ENCODE measurements at places on chromosomes 16 and 17.

- DNase-seq: no peak
Measured at GRCh38 chr17:49548506-49549310, 27.0 kb upstream of the NXPH3 start.

GRCh38 chr17:57234061-57234738 lies 22.1 kb upstream of the MSI2 start:
- DNase-seq: no peak

GRCh38 chr17:75439287-75439686 lies 17.1 kb upstream of the TMEM94 start:
- DNase-seq: no peak

DNA sequence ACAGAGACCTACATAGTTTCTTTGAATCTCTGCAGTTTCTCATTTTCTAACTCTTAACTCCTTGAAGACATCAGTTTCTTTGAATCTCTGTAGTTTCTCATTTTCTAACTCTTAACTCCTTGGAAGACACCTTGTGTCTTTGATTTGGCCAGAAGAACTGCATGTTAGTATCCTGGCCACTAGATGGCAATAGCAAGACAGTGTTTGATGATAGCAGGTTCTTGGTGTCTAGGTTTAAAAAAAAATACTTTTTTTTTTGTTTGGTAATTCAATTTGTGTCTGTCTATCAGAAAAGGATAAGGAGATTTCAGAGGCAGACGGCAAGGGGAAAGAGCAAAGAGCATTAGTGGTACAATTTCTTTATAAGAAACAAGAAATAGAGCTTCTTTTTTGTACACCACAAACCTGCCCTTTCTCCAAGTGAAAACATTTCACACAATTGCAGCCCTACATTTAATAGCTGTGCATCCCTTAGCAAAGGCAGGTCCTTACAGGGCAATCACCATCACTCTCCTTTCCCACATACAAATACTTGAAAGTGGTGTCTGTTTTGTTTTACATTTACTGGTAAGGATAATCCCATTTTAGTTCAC lies 1324.9 kb upstream of the CDH8 start:
- DNase-seq: no peak

GRCh38 chr17:45951941-45952340 lies 47.1 kb upstream of the STH start:
- DNase-seq: no peak

- no peak for DNase-seq
Measured at GRCh38 chr16:29877266-29877961, 14.4 kb upstream of the CDIPT start.

DNA sequence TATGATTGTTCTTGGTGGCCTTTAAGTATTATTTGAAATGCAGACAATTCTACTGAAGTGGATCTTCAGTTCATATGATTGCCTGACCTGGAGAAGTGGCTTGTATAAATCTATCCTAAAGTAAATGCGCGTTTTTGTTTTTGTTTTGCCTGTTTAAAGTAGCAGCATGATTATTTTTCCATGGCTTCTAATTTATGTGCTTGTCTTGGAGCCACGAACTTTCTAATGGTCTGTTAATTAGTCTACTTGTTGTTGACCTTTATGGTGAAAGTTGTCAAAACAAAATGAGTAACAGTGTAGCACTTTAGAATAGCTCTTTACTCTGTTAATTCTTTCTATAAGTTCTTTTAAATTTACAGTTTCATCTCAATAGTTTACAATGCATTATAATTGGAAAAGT lies 1.7 kb downstream of the PRKAR1A start:
- no peak for DNase-seq

DNA sequence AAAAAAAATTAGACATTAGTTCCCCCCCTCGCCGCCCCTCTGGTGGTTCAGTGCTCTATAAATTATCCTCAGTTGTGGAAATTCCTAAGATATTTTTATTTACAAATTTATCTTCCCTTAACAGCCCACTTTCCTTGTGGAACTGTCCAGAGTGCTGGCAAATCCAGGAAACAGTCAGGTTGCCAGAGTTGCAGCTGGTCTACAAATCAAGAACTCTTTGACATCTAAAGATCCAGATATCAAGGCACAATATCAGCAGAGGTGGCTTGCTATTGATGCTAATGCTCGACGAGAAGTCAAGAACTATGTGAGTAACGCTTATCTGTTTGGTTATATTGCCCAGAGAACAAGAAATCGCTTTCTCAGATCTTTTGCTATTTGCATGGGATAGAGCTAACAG lies 2.9 kb downstream of the KPNB1 start:
- DNase-seq: no peak

GRCh38 chr17:39174920-39175694 lies 9.1 kb upstream of the ARL5C start:
- DNase-seq: peak; percentile 52

DNA sequence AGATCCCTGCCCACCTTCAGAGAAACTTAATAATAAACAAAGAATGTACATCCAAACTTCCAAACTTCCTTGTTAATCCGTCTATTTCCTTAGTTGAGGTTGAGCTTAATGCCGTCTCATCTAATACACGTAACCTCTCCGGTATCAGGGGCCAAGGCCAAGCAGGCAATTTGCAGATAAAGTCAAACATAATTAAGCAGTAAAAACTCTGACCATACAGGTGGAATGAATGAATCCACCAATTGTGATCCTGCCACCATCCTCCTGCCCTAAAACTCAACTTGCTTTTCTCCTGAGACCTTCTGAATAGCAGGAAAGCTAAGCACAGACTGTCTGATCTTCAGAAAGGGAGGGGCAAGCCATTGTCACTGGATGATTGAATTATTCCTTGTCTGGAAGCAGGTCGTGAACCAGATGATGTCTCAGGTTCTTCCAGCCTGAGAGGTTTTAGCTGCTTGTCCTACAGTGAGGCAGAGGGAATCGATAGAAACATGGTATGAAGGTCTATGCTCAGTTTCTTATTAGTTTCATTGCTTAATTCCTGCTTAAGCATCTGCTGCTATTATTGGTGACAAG lies 1111.8 kb upstream of the EEF2KMT start:
- DNase-seq: no peak

GRCh38 chr16:23174622-23175021 lies 7.9 kb upstream of the SCNN1G start:
- no peak for DNase-seq

DNA sequence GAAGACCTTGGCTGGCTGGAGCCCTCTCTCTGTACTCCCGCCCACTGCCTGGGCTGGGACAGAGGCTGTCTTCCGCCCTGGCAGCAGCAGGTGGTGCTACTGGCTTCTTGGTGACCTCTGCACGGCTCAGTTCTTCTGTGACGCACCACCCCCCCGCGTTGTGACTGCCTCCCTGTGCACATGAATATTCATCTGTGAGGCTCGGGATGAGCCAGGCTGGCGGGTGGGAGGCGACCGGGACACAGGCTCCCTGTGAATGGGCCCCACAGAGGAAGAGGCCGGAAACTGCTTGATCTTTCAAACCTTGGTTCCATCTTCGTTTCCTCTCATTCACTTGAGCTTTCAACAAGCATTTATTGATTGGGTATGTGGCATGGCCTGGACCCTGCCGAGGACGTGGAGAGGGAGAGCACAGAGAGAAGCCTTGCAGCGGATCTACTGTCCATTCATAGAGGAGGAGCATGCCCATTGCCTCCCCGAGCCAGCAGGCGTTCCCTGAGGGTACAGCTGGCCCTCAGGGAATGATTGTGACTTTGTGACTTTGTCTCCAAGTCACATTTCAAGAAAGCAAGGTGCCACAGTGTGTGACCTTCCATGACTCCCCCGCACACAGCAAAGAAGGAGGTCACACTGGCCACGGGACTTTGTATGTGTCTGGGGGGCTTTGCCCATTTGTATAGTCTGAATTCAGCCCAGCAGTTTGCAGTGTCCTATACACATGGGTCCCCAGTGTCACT lies 45.0 kb downstream of the B9D1 start:
- DNase-seq: no peak

DNA sequence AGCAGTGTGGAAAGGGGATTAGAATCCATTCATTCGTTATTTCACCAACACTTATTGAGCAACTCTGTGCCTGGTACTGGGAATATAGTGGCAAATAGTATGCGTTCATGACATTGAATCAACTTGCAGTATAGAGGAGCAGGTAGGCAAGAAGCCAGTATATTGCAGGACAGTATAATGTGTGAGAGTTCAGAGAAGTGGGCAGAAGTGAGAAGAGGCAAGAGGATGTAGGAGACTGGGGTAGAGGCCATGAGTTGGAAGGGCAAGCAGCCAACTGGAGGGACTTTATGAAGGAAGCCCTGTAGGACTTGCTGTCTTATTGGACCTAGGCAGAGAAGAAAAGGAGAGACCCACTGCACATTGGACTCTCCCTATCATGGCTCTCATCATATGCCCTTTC lies 12.3 kb downstream of the HSD17B2 start:
- no peak for DNase-seq

GRCh38 chr17:8326511-8327302 lies 12.9 kb upstream of the ODF4 start:
- DNase-seq: peak; percentile 2

DNA sequence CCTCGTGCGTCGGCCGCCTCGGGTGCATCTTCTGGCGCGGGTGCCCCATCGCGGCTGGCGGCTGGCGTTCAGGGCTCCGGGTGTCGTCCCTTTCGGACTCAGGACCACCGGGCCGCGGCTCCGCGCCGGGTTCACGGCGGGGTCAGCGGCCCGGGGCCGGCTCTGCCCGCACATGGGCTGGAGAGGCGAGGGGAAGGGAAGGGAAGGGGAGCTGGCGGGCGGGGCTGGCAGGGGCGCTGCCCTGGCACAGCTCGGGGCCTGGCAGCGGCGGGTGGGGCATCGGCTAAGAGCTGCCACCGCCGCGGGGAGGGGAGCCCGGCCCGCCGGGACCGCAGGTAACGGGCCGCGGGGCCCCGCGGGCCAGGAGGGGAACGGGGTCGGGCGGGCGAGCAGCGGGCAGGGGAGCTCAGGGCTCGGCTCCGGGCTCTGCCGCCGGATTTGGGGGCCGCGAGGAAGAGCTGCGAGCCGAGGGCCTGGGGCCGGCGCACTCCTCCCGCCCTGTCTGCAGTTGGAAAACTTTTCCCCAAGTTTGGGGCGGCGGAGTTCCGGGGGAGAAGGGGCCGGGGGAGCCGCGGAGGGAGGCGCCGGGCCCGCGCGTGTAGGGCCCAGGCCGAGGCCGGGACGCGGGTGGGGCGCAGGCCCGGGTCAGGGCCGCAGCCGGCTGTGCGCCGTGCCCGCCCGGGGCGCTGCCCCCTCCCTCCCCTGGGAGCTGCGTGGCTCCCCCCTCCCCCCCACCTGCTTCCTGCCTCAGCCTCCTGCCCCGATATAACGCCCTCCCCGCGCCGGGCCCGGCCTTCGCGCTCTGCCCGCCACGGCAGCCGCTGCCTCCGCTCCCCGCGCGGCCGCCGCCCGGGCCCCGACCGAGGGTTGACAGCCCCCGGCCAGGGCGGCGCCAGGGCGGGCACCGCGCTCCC lies 646 bp downstream of the HIC1 start:
- no peak for DNase-seq

GRCh38 chr17:75380315-75380714 lies 25.2 kb downstream of the GRB2 start:
- no peak for DNase-seq

- DNase-seq: no peak
Measured at GRCh38 chr17:66715745-66716156, 119.2 kb upstream of the CACNG5 start.

DNA sequence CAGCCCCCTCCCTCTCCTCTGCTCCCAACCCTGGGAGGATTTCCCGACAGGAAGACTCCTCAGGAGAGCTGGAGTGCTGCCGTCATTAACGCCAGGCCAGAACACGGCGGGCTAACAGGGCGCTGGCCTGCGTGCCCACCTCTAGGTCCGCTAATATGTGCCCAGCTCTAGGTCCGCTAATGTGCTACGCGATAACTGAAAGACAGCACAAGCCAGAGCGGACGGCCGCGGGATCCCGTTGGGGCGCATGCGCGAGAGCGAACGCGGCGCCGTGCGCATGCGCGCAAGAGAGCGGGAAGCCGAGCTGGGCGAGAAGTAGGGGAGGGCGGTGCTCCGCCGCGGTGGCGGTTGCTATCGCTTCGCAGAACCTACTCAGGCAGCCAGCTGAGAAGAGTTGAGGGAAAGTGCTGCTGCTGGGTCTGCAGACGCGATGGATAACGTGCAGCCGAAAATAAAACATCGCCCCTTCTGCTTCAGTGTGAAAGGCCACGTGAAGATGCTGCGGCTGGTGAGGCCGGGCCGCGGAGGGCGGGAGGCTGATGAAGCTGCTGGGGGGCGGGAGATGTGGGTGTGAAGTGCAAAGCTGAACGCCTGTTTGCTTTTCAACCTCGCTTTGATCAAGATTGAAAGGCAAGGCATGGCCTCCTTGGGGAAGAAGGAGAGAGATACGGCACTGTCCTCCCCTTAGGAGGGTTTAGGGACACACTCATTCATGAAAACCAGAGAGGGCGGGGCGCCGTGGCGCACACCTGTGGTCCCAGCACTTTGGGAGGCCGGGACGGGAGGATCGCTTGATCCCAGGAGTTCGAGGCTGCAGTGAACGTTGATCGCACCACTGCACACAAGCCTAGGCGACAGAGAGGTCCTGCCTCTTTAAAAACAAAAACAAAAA lies at the start of gene CKLF:
TSS of gene CKLF (plus strand) at position 291 of the 892 bp plus-strand sequence. CDS start at position 431, 140 bp downstream.
- DNase-seq: peak; percentile 90

GRCh38 chr16:24847358-24847664 lies 1.5 kb downstream of the SLC5A11 start:
- no peak for DNase-seq

GRCh38 chr17:51657224-51657623 lies 396.9 kb downstream of the UTP18 start:
- no peak for DNase-seq

DNA sequence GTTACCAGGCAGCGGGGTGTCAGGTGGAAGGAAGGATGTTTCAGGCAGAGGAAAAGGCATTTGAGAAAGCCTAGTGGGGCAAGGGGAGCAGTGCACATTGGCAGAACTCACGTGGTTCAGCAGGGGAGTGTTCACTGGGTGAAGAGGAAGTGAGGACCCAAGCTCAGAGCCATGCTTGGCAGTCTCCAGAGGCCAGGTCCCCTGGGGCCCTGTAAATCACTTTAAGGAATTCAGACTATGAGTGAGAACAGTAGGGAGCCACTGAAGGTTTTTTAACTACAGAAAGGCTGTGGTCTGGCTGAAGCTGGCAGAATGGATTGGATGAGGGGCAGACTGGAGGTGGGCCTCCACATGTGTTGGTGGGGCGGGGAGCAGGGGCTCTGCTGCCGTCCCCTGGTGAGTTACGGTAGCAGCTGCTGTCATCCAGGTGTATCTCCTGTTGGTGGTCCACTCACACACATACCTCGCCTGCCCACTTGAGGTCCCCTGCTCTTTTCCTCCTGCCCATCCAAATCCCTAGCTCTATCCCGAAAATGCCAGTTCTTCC lies 5.1 kb downstream of the CLEC16A start:
- DNase-seq: no peak

GRCh38 chr16:50932348-50932935 lies 190.6 kb downstream of the CYLD start:
- no peak for DNase-seq

GRCh38 chr16:57190136-57190535 lies 4.0 kb downstream of the RSPRY1 start:
- DNase-seq: no peak

DNA sequence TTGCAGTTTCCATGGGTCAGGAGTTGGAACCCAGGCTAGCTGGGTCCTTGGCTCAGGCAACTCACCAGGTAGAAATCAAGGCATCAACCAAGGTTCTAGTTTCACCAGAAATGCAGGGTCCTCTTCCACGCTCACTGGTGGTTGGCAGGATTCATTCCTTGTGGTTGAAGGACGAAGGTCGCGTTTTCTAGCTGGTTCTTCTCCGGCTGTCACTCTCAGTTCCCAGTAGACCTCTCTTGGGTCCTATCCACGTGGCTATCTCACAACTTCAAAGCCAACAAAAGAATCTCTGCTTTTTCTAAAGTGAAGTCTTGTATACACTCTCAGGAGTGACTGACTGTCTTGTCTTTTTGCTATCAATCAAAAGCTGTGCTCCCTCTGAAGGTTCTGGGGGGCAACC lies 146.3 kb upstream of the NOL11 start:
- DNase-seq: no peak
